ENCODE measurements at places on chromosomes 1 and 21. TPM values are rescaled to one million over a fixed set of nuclear protein-coding genes. Genes with fewer than 3 reads are reported as not detected.

Gene TRIM46
- total RNA-seq, result 36.3 TPM

Gene HIVEP3
- total RNA-seq, result 36.6 TPM

Gene SDC3
- total RNA-seq, result 84.5 TPM

Gene TSPEAR
- total RNA-seq, result not detected

All from parietal lobe (tissue), 2 donors.